Stimulated activated CD8-positive, alpha-beta memory T cell treated with anti-CD3 and anti-CD28 coated beads, Interleukin-2, amount 100 ng/mL, for 1 hour (primary cell): ENCODE measurements at places on chromosomes 6 and 20.

GRCh38 chr6:44003345-44004061, 123.7 kb downstream of the MRPL14 start:
- DNase-seq = no peak

GRCh38 chr6:14217728-14218518, 100.4 kb downstream of the CD83 start:
- DNase-seq = no peak

DNA sequence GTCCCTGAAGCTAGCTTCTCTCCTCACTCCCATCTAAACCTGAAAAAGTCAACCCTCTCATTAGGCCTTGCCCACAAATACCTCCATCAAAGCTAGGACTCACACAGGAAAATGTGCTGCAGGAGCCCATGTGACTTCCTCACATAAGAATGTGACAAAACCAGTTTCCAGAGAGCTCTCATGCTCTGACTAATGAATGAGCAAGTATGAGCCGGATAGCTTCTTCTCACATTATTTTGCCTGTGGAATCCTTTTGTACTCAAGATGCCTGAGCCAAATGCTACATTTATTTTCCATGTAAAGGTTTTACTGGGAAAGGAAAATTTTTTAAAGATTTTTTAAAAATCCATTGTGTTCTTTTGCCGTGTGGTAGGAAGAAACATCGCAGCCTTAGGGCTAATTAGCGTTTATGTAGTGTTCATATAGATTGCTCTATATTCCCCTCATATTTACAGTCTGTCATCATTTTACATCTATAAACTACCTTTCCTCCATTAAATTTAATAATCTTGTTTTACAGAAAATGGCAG, 68.6 kb upstream of the CCN6 start:
- no peak for DNase-seq

GRCh38 chr6:138885156-138885819, 89.4 kb downstream of the ECT2L start:
- DNase-seq = no peak

DNA sequence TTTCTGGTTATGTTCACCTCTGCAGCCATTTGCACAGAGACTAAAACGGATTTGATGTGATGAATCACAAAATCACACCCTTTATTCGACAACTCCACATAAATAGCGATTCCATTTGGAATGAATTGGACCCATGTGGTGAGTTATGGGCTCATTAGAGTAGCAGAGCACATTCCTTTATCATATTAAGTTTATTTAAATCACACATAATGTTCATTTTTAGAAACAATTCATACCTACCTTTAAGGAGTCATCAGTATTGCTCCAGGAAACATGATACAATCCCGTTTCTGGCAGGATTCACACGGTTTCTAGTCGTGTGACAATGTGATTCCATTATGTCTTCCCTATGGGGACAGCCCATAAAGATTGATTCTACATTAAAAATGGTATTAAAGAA, 303.5 kb downstream of the CDH4 start:
- DNase-seq = no peak

GRCh38 chr6:1027109-1027794, 284.6 kb upstream of the FOXQ1 start:
- DNase-seq = no peak

DNA sequence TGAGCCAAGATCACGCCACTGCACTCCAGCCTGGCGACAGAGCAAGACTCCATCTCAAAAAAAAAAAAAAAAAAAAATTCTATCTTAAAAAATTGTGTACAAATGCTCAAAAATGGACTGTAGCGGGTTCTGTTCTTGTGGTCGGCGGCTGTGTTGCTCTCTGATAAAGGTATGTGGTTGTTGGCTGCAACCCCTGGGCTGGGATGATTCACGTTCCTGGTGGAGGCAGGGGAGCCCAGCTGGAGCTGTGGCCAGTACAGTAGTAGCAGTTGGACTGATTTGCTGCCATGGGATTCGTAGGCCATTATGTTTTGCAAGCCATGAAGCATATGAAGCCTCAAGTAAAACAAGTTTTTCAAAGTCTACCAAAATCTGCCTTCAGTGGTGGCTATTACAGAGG, 22.3 kb downstream of the MDN1 start:
- no peak for DNase-seq

GRCh38 chr6:7238526-7238899, 74.5 kb downstream of the SSR1 start:
- no peak for DNase-seq

- peak; percentile 43 for DNase-seq
These were observed 96.1 kb upstream of the BHLHE23 start for GRCh38 chr20:63102721-63103375.

DNA sequence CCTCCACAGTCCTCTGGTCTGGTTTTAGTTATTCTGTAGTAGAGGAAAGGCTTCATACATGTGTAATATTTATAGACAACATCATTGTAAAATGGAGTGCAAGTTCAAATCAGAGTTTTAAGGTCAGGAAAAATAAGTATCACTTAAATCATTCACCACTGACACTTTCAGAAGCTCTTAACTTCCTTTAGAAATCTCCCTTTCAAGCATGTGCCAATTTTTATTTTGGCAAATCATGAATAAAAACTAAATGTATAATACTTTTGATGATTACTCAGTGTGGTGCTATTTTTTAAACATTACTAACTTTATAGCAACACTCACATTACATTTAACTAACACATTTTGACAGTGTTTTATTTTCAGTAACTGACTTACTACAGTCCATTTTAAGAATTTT, 112.2 kb downstream of the OGFRL1 start:
- DNase-seq = no peak

GRCh38 chr20:63409066-63409833, 48.1 kb upstream of the CHRNA4 start:
- DNase-seq = no peak

DNA sequence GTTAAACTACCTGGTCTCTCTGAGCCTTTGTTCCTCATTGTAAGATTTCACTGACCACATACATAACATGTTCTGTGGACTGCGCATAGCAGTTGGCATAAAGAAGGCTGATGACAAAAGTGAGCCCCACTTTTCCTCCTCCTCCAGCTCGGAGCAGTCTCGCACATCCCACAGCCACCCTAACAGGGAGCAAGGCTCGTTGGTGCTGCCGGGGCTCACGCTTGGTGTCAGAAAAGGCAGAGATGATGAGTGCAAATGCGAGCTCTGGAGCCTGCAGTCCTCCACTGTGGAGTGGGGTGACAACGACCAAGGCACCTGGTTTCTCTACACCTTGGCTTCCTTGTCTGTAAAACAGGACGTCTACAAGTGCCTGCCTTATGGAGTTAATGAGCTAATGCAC, 9.7 kb downstream of the TGM3 start:
- DNase-seq = no peak

- no peak for DNase-seq
These were observed 35.2 kb upstream of the KIF13A start for GRCh38 chr6:18022398-18023231.

- DNase-seq = peak; percentile 41
These were observed 38.0 kb downstream of the TNFAIP3 start for GRCh38 chr6:137904822-137905617.

- DNase-seq = no peak
These were observed 21.1 kb downstream of the PDRG1 start for GRCh38 chr20:31930779-31931178.

DNA sequence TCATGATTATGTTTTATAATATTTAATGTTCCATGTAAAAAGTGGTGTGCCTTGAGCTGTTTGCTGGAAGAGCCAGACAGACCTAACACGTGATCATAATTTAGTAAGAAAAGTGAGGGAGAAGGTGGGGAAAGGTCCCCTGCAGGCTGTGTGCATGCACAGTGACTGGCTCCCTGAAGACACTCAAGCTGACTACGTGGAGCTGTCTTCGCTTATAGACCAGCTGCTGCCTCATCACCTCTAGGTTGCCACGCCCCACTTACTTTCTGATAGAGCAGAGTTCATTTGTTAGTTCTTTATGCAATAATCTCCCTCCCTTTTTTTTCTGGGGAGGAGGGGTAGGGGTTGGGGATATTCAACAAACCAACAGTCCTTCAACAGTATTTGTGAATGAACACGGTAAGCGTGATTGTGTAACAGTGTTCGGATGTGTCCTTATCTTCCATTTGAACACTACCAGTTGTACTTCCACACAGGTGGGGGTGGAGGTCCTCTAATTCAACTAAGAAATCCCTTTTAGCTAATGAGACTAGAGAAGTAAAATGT, 157.3 kb downstream of the BACH2 start:
- DNase-seq = no peak

GRCh38 chr20:39039261-39039660, 77.1 kb downstream of the DHX35 start:
- DNase-seq = no peak

DNA sequence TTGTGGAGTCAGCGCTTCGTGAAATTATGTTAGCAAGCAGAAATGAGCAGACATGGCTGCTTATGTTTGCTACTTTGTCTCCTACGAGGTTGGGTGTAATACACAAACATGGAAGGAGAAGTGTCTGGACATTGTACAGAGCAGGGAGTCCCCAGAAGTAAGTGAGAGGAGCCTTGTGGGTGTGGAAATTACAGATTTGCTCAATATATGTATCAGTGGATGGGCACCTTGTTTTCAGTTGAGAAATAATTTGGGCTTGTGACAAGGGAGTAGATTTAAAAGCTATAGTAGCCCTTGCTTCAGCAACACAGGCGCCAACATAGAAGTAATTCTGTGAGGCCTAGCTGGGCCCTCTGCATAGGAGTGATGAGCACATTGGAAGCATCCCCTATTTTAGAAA, 49.2 kb downstream of the HECA start:
- DNase-seq = no peak

DNA sequence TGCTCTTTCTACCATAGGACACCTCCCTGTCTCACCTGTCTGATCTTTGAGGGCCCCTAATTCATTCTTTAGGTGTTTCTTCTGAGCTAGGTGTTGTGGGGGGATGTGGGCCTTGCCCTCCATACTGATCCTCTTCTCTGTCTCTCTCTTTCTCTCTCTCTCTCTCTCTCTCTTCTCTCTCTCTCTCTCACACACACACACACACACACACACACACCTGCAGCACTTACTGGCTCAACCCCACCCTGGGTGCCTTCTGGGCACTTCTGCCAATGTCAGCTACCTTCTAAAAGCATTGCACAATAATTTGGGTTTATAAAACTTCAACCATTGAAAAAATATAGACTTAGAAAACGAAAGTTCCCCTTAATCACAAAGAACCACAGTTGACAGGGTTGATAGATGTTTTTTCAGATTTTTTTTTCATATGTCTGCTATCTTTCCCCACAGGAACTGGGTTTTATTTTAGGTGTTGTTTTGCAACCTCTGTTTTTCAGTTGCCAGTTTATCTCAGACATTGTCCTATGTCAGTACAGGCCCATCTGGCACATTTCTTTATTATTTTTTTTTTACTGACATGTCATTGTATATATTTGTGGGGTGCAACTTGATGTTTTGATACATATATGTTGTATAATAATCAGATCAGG, 28.1 kb downstream of the PKIG start:
- DNase-seq = no peak

GRCh38 chr20:62382306-62383198, 4.4 kb upstream of the RPS21 start:
- peak; percentile 58 for DNase-seq

GRCh38 chr20:49545572-49545971, 22.4 kb downstream of the PTGIS start:
- no peak for DNase-seq

DNA sequence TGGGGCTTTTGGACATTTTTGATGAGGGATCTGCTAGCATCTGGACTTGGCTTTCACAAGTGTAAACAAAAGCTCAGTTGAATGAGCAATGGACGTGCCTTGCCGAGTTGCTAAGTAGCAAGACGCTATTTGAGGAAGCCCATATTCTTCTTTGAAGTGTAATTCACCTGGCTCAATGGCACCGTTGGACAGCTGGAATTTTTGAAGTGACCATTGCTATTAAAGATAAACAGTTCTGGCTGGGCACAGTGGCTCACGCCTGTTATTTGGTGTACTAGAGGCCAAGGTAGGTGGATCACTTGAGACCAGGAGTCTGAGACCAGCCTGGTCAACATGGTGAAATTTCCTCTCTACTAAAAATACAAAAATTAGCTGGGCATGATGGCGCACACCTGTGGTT, 88.8 kb upstream of the SOX4 start:
- no peak for DNase-seq

GRCh38 chr6:51854876-51855275, 232.5 kb downstream of the PKHD1 start:
- no peak for DNase-seq

DNA sequence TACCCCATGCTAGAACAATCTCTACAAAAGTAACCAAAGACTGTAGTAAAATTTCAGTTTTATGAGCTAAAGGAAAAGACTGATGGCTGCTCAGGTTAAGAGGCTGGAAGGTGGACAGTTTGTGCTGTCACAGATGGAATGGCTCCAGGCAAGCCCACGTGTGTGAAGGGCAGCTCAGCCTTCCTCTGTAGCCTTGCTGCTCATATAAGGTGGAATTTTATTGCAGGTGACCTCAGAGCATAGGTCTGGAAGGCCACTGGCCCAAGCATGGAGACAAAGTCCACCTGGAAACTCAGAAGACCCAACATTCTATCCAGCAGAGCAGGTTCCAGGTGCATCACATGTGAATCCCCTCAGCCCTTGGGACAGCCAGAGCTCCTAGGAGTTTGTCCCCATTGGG, 53.6 kb downstream of the KAT14 start:
- no peak for DNase-seq

- DNase-seq = no peak
These were observed 66.9 kb upstream of the FABP7 start for GRCh38 chr6:122712448-122713137.

GRCh38 chr6:14703586-14703985, 542.3 kb upstream of the JARID2 start:
- no peak for DNase-seq

DNA sequence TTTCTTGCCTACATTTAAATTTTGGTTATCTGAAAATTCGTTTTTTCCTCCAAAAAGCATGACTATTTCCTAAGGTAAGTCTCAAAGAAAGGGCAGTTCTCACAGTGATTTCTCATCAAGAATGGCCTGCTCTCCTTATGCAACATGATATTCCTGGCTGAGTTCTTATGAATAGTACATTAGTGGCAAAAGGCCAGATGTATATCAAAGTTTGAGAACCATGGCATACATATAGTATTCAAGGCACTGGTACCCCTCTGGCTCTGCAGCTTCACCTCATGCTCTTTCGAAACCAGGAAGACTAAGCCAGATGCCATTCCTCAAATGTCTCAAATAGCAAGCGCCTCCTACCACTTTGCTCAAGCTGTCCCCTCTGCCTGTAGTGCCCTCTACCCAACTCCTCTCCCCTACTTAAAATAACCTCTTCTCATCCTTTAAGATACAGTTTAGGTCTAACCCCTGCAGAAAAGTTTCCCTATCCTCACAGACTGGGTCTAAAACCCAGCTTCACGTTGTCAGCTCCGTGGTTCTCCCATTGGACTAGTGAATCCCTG, 280.3 kb downstream of the HACE1 start:
- DNase-seq = no peak
